ENCODE measurements at places on chromosomes 3 and 15.
A peak's percentile ranks its signal among the peaks of the same experiment; 100 is the strongest.

DNA sequence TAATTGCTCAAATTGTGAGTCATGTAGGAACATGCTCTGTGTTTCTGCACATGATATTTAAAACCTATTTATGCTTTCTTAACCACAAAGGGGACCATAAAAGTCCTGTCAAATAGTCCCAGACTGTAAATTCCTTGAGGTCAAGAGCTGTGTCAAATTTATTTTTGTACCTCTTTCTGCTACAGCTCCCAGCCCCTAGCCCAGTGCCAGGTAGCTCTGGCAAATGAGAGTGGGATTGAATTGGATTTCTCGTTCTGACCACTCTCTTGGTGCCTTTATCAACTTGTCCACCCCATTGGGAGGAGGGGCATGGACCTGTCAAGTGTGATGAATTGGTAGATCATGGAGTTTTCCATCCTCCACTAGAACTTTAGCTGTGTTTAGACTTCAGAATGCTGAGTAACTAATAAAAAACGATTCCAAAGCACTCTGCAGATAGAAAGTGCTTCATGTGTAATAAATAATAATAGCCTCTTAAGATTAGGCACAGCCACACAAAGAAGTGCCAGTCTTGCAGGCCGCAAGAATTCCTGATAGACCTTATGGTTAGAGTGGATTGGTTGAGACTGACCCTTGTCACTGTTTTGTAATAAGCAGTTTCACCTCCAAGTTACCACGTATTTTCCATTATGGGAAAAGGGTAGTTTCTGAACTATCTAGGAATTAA is 120.4 kb downstream of the LPP start:
- DNase-seq, result no peak

GRCh38 chr3:48088056-48088748 is 72.0 kb upstream of the MAP4 start:
- DNase-seq, result no peak

DNA sequence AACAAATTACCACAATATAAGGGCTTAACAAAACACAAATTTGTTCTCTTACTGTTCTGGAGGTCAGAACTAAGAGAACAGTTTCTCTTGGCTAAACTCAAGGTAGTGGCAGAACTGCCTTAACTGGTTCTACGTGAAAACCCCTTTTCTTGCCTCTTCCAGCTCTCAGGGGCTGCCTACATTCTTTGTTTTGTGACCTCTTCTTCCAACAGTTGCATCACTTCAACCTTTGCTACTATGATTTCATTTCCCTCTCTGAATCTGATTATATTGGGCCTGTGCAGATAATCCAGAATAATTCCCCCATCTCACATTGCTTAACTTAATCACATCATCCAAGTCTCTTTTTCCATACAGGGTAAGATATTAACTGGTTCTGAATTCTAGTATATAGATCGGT is 624.6 kb downstream of the ZPLD1 start:
- no peak for DNase-seq

- peak; percentile 82 for DNase-seq
Measured at GRCh38 chr3:70832834-70833205, 520.4 kb upstream of the MDFIC2 start.

GRCh38 chr3:196969134-196969659 is 564 bp upstream of the PIGZ start:
- DNase-seq, result no peak

DNA sequence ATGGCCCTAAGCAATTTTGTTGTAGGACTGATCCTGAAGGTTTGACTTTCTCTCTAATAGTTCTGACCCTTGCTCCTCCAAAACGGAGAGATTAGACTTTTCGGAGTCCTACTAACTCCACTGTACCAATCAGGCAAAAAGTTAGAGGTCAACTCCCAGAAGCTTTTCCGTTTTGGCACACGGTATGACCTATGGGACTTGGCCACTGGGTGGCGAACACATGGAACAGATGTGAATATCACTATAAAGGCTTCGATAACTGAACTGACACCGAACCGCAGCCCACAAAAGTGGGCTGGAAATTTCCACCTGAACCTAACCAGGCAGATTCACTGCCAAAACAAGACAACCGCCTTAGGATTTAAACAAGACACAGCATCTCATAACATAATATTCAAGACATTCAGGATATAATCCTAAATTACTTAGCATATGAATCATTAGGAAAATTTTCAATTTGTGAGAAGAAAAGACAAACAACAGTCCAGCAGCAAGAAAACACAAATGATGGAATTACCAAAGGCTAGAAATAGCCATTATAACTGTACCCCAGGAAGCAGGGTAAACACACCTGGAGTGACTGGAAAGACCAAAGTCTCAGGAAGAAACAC is 12.2 kb upstream of the TM2D3 start:
- no peak for DNase-seq

- DNase-seq, result no peak
Measured at GRCh38 chr3:29552051-29552450, 271.2 kb downstream of the RBMS3 start.

DNA sequence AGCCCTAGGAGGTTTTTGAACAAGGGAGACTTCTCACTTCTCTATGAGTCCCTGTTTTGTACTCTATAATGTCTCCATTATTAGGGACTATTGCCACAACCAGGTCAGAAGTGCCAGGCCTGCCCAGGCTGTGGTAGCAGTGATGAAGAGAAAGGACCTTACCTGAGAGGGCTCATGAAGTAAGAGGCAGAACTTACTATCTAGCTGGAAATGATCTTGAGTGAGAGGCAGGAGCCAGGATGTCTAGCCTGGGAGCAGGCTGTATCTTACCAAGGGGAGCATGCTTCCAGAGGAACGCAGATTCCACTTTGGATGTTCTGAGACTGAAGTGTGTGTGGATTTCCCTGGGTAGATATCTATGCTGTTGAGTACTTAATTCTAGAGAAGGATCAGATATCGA is 93.3 kb downstream of the RPL39L start:
- DNase-seq, result no peak

DNA sequence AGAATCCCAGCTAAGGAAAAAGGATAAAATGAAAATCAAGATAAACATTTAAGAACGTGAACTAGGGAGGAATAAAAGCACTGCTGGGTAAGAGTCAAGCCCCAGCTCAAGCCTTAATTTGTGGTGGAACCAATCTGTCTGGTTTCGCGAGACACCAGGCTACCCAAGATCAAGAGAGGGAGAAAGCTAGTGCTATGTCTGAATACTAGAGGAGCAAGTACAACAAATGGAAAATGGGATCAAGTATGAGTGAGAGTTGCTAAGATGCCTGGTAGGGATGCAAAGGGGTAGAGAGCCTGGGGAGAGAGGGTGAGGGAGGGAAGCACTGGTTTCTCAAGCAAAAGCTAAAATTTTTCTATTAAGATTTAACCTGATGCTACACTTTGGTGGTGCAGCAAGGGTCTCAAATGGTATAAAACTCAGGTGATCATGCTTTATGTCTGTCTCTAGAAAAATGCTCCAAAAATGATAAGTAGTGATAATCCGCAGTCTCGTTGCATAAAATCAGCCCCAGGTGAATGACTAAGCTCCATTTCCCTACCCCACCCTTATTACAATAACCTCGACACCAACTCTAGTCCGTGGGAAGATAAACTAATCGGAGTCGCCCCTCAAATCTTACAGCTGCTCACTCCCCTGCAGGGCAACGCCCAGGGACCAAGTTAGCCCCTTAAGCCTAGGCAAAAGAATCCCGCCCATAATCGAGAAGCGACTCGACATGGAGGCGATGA is 1.7 kb upstream of the SETD5 start:
- DNase-seq, result no peak

- no peak for DNase-seq
Measured at GRCh38 chr15:49637857-49638256, 17.0 kb downstream of the DTWD1 start.

DNA sequence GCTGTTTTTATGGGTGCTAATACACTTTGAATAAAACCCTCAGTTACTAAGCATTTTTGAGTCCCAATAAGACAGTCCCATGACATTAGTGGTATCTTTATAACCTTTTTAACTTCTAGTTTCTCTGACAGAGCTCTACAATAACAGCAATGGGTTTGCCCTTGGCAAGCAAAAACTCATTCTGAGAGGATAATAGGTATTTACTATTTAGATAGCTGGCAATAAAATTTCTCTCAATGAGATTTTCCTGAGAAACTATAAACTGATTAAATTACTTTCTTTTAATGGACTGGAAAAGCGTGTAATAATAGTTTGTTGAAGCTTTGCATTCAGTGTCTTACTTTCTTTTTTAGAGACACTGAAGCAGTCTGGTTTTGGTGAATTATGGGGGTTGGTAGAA is 168.0 kb upstream of the MLF1 start:
- DNase-seq, result no peak

- DNase-seq, result no peak
Measured at GRCh38 chr15:29914511-29914926, 92.3 kb upstream of the TJP1 start.

- DNase-seq, result no peak
Measured at GRCh38 chr15:94259863-94260262, 28.5 kb downstream of the MCTP2 start.

DNA sequence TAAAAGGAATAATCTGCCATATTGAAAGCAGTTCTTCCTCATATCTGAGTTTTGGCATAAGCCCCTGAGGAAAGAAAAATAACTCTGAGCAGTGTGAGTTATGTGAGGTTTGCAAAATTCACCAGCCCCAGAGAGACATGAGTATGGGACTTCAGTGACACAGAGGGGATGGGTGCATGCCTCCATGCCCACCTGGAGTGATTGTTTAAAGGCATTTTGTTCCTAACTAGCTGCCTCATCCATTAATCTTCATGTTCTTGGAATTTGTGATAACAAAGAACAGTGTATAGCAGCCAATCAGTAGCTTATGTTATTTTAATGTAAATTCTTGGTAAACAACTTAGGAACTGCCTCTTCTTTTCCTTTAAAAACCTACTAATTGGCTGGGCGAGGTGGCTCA is 11.1 kb upstream of the ESYT3 start:
- no peak for DNase-seq

GRCh38 chr15:56739964-56740640 is 6.8 kb upstream of the ZNF280D start:
- no peak for DNase-seq

GRCh38 chr3:13568515-13569028 is 19.6 kb downstream of the FBLN2 start:
- DNase-seq, result no peak

DNA sequence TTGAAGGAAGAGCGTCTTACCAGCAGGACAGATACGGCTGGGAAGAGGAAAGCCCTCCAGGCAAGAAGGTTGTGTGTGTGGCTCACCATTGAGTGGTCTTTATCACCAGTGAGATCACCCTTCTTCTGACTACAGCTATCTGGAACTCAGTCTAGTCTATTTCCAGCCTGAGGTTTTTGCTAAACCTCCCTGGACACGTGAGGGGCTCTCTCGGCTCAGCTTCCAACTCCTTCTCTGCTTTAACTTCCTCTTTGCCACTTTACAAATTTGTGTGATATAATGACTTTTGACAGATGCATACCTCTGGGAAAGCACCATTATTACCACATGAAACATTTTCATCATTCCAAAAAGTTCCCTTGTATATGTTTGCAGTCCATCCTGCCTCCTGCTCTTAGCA is 15.3 kb upstream of the ROPN1 start:
- no peak for DNase-seq

DNA sequence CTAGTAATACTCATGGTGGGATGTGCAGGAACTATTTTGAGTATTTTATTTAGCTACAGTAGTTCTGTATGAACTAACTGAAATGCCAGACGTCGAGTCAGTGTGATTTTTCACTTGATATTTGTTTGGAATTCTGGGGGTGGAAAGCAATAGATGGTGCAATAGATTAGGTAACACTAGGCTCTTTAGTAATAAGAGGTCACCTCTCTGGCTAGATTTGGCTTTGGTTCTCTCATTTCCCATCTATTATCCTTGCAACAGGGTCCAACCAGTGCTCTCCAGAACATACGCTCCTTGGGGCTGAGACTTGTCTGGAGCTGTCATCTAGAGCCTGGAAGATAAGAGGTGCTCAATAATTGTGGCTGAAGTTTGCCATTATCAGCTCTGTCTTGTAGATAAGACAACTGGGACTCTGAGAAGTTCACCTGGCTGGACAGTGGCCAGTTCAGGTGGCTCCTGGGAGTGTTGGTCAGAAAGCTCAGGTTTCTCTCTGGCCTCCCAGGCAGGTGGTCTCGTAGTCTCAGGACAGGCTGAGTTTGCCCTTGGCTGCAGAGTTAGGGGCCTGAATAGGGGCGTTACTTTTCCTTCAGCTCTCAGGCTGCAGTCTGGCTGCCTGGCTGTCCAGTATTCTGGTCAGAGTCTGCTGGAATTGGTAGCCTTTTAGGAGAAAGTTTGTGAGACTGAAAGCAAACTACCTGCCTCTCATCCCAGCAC is 277.5 kb upstream of the RGMA start:
- no peak for DNase-seq

GRCh38 chr3:8629151-8630021 is 15.2 kb downstream of the SSUH2 start:
- peak; percentile 38 for DNase-seq

GRCh38 chr3:24296441-24297205 is 198.0 kb downstream of the THRB start:
- no peak for DNase-seq

GRCh38 chr3:33612607-33613006 is 105.4 kb downstream of the CLASP2 start:
- no peak for DNase-seq

- no peak for DNase-seq
Measured at GRCh38 chr3:184160456-184160855, 5.3 kb downstream of the DVL3 start.

- DNase-seq, result no peak
Measured at GRCh38 chr3:153215966-153216365, 53.9 kb downstream of the RAP2B start.

DNA sequence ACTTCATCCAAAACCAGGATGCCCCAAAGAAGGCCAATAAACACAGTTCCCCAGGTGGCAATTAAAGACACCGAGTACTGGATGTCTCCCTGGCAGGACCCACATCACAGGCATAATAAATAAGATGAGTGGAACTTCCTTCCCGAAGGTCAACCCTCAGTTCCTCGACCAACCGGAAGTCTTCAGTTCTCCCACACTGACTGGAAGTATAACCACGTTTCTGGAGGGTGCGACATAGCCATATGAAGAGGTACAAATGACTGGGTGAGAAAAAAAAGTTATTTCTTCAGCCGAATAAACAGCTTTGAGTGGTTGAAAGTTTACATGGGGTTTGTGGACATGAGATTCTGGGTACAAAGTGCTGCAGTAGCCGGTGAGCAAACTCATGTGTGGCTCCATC is 34.6 kb upstream of the MUC13 start:
- DNase-seq, result no peak

GRCh38 chr3:185477316-185477715 is 21.5 kb downstream of the TMEM41A start:
- DNase-seq, result no peak

DNA sequence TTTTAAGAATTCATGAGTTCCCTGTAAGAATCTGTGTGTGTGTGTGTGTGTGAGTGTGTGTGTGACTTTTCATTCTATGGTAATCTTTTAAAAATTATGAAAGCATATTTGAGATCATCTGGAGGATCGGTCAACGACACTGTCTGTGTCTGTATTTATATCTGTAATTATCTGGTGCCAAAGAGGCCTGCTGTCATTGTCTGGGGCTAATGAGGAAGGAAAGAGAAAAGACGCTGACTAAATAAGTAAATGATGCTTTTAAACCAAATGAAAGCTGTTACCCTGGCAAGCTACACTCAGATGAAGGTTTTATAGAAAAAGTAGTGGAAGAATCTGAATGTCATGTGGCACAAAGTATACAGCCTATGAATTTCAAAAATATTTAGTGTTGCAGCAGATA is 439.8 kb downstream of the RBMS3 start:
- DNase-seq, result no peak

- no peak for DNase-seq
Measured at GRCh38 chr3:30644615-30645014, 38.2 kb downstream of the TGFBR2 start.
